ENCODE measurements at places on chromosomes 1 and 21.

DNA sequence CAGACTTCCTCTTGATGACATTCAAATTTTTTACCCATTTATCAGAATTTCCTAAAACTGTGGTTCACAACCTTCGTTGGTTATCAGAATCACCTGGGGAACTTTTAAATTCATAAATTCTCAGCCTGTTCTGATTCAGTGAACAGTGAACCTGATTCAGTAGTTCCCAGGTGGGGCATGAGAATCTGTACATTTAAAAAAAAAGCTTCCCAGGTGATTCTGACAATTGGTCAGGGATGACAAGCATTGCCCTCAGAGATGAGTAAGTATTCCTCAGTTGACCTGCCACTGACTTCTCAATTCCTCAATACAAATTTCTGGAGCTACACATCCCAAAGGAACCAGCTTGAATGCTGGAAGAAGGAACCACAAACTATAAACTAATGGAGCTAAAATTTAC, 23.5 kb upstream of the CR2 start:
- DNase-seq, result no peak

DNA sequence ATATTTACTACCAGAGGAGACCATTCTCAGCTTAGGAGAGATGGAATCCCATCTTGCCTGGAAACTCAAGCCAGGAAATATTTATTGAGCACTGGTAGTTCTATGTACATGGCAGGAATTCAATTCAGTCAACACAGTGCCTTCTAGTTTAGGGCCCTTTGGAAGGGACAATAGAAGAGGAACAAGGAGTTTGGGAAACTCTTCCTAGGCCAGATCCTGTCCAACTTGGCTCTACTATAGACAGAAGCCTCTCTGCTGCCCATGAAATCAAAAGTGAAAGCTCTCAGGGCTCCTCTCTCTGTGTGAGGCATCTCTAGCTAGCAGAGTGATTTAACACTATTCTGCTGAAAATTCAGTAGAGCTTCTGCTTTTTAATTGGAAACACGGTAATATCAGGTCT, 244.6 kb upstream of the MAP1LC3C start:
- no peak for DNase-seq

DNA sequence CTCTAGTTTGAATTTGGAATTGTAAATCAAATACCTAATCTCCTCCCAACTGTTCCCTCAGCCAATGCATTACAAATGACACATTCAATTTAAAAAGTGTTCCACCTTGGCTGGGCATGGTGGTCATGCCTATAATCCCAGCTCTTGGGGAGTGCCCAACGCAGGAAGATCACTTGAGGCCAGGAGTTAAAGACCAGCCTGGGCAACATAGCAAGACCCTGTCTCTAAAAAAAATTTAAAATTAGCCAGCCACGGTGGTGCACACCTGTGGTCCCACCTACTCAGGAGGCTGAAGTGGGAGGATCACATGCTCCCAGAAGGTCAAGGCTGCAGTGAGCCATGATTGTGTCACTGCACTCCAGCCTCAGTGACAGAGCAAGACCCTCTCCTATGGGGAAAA, 3.8 kb downstream of the ARNT start:
- DNase-seq, result no peak

- DNase-seq, result no peak
These were observed 22.3 kb upstream of the ATP5PO start for GRCh38 chr21:33937931-33938339.

- DNase-seq, result no peak
These were observed 20.6 kb downstream of the NCAM2 start for GRCh38 chr21:21018821-21019220.

- no peak for DNase-seq
These were observed 37.2 kb downstream of the LRRC71 start for GRCh38 chr1:156957634-156958033.

- DNase-seq, result peak; percentile 88
These were observed at the start of the genes CEP104 and DFFB for GRCh38 chr1:3856923-3857790. TSS of gene CEP104 (minus strand) at chr1:3857211. CDS start at chr1:3852407, 4,804 bp downstream. TSS of gene DFFB (plus strand) at chr1:3857476. CDS start at chr1:3857604, 128 bp downstream.

- no peak for DNase-seq
These were observed 131.8 kb upstream of the DUSP10 start for GRCh38 chr1:221873673-221874072.

GRCh38 chr1:77279929-77280328, 1.9 kb upstream of the AK5 start:
- DNase-seq, result no peak
